Thoracic aorta (tissue), 2 donors: ENCODE measurements at places on chromosomes 12 and 14.
A peak's percentile ranks its signal among the peaks of the same experiment; 100 is the strongest.

DNA sequence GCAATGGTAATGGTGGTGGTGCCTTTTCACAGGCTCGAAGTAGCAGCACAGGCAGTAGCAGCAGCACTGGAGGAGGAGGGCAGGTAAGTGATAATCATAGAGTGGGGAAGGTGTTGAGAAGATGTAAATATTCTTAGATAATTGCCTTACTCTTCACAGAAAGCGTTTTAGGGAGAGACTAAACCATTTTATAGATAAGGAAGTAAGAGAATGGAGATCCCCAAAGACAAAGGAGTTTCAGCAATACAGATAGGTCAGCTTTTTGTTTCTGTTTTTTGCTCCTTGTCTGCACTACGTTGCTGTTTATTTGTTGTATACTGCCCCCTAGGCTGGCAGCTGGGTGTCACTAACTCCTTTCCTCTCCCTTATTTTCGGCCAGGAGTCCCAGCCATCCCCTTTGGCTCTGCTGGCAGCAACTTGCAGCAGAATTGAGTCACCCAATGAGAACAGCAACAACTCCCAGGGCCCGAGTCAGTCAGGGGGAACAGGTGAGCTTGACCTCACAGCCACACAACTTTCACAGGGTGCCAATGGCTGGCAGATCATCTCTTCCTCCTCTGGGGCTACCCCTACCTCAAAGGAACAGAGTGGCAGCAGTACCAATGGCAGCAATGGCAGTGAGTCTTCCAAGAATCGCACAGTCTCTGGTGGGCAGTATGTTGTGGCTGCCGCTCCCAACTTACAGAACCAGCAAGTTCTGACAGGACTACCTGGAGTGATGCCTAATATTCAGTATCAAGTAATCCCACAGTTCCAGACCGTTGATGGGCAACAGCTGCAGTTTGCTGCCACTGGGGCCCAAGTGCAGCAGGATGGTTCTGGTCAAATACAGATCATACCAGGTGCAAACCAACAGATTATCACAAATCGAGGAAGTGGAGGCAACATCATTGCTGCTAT, 2.0 kb downstream of the SP1 start:
- peak overlapping the region; percentile 85 for H3K4me3 ChIP-seq
- peak overlapping the region; percentile 95 for H3K27ac ChIP-seq
- H3K27me3 ChIP-seq, result no peaks in the 10 kb centered on the region
- no peak for DNase-seq

- H3K4me3 ChIP-seq, result no peak overlapping the region
- no peaks in the 10 kb centered on the region for H3K4me1 ChIP-seq
- no peak for DNase-seq
- H3K27ac ChIP-seq, result no peak overlapping the region
- no peaks in the 10 kb centered on the region for H3K27me3 ChIP-seq
These were observed 12.6 kb upstream of the CD69 start for GRCh38 chr12:9773216-9773877.

DNA sequence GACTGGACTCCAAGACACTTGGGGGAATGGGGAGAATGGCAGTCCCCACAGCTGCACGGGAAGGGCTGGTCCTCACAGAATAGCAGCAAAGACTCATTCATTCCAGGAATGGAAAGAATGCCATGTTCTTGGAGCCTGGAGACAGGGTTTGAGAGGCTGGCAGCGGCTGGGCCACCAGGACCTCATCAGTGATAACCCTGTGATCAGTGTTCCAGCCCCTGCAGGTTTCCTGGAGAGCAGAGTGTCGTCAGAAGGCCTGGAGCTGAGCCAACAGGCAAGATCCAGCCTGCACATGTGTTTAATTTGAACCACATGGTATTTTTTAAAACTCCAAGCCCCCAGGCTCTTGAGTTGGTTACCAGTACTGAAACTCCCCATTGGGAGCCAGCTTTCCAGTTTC, 11.3 kb downstream of the BDKRB1 start:
- no peaks in the 10 kb centered on the region for H3K36me3 ChIP-seq
- no peak for DNase-seq
- H3K27me3 ChIP-seq, result no peaks in the 10 kb centered on the region
- H3K4me1 ChIP-seq, result no peaks in the 10 kb centered on the region
- no peak overlapping the region for H3K27ac ChIP-seq

GRCh38 chr14:45968037-45968436, 683.5 kb downstream of the RPL10L start:
- no peaks in the 10 kb centered on the region for H3K36me3 ChIP-seq
- no peaks in the 10 kb centered on the region for H3K27me3 ChIP-seq
- no peak overlapping the region for H3K4me3 ChIP-seq
- no peak for DNase-seq
- no peaks in the 10 kb centered on the region for H3K4me1 ChIP-seq
- H3K27ac ChIP-seq, result no peak overlapping the region

DNA sequence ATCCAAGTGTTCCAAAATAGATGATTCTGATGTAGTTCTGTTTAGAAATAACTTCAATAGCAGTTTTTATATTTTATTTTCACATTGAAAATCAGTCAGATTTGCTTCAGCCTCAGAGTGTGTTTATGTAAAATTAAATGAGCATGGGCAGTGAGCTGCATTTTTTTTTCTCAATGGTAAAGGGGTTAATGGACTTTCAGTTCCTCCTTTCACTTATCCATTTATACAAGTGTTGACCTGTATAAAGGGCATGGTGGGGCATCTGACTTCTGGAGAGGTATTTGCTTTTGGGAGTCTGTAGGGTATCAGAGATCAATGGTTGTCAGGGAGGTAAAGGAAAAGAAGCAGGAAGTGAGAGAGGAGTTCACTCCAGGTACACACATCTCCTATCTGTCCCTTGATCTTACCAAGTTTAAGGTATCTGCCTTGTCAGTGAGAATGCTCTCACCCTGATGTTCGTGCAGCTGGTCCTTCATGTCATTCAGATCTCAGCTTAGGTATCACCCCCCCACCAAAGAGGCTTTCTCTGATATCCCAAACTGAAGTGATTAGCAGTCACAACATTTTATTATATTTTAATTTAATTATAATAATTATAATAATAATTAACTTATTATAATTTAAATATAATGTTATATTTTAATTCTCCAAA, 181.6 kb upstream of the LMNTD1 start:
- no peak for DNase-seq
- H3K27ac ChIP-seq, result no peak overlapping the region
- H3K27me3 ChIP-seq, result no peaks in the 10 kb centered on the region
- H3K4me3 ChIP-seq, result no peak overlapping the region
- no peaks in the 10 kb centered on the region for H3K4me1 ChIP-seq
